ENCODE measurements at places on chromosomes 11 and 22.
A peak's percentile ranks its signal among the peaks of the same experiment; 100 is the strongest.

DNA sequence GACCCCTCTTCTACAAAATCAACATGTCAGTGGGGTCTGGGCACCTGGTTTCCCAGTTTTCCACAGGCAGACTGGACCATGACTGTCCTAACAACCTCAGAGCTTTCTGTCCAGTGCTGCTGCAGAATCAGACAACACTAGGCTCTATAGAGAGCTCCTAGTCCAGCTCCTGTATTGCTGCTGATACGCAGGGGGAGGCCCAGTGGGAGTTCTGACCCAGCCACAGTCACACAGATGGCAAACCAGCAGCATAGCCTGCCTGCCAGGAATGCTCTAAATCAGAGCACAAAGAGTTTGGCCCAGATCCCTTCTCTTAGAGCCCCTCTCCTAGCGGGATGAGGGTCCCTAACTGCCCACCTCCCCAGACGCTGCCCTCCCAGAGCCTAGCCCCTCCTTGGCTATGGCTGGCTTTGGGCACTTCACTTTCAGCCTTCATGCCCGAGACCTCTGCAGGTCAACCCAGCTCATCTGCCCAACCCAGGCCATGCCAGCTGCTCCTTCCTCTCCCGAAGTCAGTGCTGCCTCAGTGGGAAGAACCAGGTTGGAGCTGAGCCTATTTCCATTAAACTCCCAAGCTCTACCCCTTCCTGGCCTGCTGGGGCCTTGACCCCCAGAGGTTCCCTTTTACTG is 15.8 kb upstream of the SLCO2B1 start:
- DNase-seq: no peak

DNA sequence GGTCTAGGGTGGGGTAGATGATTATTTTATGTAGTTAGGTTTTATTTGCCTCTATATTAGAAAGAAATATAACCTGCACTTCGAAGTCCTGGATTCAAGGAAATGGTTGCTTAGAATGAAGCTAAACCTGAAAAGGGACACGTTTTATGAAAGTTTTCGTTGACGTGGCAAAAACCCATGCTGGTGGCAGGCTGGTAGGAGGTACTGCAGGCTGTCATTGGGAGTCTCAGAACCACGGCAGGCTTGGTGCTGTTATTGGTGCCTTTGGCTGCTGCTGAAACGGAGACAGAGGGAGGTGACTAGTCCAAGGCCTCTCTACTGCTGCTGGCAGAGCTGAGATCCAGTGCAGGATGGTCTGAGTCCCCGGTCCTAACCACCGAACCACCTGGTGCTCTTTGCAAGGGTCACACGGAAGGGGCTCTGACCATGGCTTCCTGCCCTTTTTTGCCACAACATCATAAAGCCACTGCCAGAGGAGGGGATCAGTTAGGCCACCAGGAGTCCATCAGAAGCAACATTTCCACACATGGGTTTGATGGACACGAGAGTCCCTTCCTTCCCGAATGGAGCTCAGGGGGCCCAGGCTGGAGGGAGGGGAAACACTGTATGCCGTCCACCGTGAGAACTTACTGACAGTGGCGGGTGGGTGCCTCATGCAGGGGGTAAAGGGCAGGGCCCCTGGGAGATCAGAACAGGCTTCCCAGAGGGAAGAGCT is 13.4 kb downstream of the CSF2RB start:
- no peak for DNase-seq

- DNase-seq: no peak
These were observed 759 bp downstream of the ROBO4 start for GRCh38 chr11:124896821-124897391.

DNA sequence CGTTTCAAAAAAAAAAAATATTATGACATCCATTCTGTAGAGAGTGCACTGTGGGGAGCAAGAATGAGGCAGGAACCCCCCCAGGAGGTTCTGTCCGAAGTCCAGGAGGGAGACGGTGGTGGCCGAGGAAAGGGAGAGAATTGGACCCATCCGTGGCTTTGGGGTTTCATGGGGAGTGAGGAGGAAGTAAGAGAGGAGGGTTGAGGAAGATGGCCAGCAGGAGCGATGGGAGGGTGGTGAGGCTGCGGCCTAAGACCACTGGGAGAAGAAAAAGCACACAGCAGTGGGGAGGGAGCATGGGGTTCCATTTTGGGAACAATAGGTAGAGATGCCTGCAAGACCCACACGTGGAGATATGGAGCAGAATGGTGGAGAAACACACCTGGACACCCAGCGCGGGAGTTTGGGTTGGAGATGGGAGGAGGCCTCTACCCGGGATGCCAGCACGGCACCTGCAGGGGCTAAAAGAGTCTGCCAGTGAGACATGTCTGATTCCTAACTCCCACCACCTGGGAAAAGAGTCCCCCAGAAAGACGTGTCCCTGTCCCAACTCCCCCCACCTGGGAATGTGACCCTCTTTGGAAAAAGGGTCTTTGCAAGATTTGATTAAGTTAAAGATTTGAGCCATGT is 72.5 kb upstream of the SHANK2 start:
- no peak for DNase-seq

DNA sequence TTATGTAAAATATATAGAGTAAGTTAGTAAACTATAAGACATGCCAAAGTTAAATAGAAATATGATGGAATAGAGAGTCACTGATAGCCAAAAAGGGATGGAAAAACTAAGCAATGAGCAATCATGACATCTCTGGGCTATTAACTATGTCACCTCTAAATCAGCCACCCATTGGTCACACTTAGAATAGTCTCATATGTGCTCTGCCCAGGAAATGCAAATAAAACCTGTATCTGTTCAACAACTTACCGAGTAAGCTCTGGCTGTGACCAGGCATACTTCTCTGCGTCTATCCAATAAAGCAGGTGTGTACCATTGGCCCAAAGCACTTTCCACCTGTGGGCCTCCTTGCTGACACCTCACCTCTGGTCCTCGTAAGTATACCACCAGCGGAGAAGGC is 1.6 kb upstream of the ARL14EP start:
- DNase-seq: no peak

- DNase-seq: no peak
These were observed 4.5 kb downstream of the OSM start for GRCh38 chr22:30262112-30262511.

- no peak for DNase-seq
These were observed 33.9 kb upstream of the RIC3 start for GRCh38 chr11:8202516-8203413.

DNA sequence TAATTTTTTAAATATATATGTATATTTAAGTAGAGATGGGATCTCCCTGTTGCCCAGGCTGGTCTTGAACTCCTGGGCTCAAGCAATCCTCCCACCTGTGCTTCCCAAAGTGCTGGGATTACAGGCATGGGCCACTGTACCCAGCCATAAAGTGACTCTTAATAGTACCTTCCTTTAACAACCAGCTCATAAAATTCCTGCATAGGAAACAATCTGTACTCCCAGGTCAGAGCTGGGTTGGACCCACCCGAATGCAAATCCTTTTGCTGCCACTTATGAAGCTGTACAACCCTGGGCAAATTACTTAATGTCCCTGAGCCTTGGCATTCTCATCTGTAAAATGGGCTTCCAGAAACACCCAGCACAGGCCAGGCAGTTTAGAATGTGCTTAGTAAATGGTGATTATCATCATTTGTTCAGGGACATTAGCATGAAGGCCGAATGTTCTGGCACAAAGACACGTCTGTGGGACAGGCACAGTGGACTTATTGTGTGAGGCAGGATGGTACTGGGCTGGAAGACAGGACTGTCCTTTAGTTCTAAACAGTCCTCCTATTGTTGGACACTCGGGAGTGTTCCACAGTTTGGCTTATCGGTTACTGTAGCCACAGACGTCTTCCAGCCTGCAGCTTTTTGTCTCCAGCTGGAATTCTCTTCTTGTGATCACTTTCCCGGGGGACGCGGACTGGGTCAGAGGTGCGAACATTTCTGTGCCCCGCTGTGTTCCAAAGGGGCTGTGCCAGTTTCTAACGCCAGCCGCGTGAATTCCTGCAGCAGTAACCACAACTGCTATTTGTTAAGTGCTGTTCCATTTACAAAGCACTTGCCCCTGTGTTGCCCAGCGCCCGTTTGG is 6.0 kb downstream of the PDXP start:
- no peak for DNase-seq

GRCh38 chr11:70527046-70527395 is 128.7 kb downstream of the CTTN start:
- no peak for DNase-seq

DNA sequence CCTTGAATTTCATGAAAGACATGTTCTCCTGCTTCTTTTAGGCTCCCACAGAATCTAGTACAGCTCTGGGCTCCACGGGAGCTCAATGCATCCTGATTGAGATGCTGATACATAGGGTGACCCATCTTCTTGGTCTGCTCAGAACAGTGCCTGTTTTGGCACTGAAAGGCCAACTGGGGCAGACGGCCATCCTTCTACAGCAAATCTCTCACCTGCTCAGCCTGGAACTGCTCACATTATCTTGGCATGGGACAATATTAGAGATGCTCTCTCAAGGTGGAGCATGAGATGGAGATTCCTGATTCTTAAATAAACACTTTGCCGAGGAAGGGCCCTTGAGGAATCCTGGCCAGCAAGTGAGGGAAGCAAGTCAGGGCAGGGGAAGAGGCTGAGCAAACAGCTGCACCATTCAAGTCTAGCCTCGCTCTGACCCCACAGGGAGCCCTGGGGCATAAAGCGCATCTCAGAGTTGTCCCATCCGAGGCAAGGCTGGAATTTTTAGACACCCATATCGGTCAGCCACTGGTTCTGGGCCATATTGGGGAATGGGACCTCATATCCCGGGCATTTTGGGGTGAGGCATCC is 58.4 kb upstream of the CSNK2A3 start:
- no peak for DNase-seq

GRCh38 chr11:41177791-41178190 is 281.7 kb downstream of the LRRC4C start:
- no peak for DNase-seq

DNA sequence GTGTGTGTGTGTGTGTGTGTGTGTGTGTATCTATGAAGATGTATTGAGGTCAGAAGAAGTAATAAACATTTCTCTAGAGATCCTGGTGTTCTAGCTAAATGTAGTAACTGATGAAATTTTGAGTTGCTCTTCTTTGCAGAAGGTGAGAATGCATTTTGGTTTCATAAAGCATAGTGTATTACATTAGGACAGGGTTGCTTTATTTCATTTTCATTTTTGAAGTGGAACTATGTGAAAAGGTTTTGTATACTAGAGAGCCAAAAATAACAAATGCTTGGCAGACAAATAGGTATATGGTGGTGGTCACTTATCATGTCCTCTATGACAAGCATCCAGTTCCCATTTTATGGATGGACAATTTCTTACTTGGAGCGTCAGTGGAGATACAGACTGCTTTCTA is 99.0 kb downstream of the CASP12 start:
- DNase-seq: no peak

DNA sequence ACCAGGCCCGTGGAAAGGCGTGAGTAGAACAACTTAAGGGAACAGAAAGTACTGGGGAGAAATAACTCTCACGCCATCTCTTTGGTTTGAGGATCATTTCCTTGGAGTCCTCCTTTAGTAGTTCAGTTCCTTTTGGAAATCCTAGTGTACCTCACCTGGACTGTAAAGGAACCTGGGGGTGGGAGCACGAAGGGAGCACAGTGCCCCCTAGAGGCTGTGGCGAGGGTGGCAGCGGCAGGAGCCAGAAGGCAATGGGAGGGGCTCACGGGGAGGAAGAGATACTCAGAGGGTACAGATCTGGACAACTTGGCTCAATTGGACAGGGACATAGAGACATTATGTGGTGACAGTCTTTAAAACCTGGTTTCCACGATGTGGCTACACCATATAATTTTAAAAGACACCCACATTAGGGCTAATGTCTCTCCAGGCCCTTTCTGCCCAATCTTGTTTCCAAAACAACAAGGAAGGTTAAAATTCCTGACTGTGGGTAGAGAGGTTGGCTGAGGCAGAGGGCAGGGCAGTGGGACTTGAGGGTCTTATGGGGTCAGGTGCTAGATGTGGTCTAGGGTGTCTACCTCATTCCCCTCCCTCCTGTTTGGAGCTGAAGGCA is 87.0 kb downstream of the CSNK2A3 start:
- DNase-seq: peak; percentile 27

DNA sequence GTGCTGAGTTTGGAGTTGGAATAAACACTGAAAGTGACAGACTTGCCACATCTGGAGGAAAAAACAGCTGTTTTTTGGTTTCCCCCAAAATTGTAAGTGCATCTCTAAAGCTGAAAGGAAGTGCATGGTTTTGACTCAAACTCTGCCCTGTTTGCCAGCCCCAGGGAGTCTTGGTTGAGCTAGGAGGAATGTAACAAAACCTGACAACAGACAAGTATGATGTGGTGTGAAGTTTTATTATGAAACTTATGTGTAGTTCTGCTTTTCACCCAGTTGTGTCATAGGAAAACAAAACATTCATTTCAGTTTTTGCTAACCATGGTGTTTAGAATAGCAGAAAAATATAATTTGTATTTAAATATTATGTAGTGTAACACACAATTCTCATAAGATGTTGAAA is 31.7 kb upstream of the PDE3B start:
- DNase-seq: no peak

DNA sequence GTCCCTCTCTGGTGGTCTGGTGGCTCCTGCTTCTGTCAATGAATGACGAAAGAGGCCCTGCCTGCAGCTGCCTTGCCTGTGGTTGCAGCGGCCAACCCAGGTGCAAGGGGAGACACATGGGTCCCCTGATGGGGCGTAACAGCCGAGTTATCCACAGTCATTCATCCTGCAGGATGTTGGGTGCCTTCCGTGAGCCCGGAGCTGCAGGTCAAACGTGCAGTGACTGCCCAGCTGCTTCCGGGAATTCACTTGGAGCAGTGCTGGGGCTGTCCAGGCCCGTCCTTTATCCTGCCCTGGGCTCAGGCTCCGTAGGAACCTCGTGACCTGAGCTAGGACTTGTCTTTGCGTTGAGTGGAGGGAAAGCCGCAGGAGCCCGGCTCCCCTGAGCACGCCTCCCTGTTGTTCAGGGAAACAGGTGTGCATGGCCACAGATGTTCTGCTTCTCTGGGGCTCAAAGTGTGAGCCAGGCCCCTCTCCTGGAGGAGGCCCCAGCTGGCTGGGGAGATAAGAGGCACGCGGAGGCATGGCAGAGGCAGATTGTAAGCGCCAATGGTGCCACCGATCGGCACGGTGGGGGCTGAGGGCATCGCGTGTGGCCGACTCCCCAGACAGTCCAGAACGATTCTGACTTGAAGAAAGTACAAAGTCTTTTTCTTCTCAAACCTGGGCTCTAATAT is 635.4 kb downstream of the BRD1 start:
- DNase-seq: no peak

GRCh38 chr11:132343445-132344175 is 973.2 kb downstream of the NTM start:
- DNase-seq: no peak

- DNase-seq: peak; percentile 30
These were observed 29.4 kb downstream of the GUCD1 start for GRCh38 chr22:24525416-24526037.

GRCh38 chr22:29917052-29917902 is 34.3 kb downstream of the MTMR3 start:
- no peak for DNase-seq

GRCh38 chr11:135027461-135027860 is 615.4 kb upstream of the B3GAT1 start:
- no peak for DNase-seq

GRCh38 chr11:13238879-13239514 is 38.6 kb upstream of the BMAL1 start:
- DNase-seq: no peak

All from NCI-H1930 (cell line).